ENCODE measurements at places on chromosomes 1 and 21.

GRCh38 chr21:18499761-18500376 is 96.3 kb upstream of the TMPRSS15 start:
- DNase-seq: peak; percentile 69

DNA sequence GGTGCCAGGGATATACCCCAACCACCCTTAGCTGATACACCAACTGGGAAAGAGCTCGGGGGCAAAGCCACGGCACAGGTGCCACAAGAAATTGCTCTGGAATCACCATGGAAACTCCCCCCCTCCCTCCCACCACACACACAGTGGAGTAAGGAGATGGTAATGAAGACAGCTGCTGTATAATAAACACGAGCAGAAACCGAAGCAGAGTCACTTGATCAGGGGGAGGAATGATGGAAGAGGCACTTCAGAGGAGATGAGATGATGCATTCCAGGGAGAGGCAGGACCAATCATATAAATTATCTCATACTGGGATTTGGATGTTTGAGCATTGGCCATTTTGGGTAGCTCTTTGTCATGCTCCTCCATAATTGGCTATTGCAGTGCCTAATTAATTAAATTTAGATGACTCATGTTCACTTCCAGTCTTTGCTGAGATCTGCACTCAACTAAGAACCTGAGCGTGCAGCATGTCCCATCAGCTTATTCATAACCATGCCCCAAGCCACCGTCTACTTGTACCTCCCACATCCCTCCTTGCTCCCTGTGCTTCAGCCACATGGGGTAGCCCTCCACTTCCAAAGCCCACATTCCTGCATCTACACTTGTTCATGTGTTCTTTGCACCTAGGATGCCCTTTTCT is 189.5 kb downstream of the ZSCAN20 start:
- DNase-seq: no peak

DNA sequence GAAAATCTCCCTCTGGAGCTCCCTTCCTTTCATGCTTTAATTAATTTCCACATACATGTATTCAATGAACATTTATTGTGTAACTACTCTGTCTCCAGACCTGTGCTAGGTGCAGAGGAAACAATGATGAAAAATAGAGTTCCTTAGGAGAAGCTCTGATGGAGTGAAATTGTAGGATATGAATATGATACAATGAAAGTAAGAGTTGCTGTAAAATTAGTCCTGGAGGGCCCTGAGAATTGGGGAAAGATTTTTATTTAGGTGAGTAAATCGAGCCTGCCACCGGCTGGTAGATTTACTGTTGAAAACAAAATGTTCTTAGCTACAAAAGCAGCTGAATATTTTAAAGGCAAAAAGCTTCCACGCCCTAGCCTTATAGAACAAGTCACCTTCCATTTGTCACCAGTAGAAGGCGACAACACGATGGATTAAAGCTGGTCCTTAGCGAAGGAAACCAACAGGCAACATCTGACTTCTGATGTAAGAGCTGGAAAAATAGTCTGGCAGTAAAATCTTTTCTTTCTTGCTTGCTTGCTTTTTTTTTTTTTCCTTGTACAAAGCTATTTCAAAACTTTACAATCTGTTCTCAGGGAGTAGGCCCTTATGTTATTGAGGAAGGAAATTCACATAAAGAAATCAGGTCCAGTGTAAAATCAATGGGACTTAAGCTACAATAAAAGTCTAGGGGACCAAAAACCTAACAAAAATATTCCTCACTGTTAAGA is 82.0 kb upstream of the ROR1 start:
- DNase-seq: peak; percentile 47

DNA sequence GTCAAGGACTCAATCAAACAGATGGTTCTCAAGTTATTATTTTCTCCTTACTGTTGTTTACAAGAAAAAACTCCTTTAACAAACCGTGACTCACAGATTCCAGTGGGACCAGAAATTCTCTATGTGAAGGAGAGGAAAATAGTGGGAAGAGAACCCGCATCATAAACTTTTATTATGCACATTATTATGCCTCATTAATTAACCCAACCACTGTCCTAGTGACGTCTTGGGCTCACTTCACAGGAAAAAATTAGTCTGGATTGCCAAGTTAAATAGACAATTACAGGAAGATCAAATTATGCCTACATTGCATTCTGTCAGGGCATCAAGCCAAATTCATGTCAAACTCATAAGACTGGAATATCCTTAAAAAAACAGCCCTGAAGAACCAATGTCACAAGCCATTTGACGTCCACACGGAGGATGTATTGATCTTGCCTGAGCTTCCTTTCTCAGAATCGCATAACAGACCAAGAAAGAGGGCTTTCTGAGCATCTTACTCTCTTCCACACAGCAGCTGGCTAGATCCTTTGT is 347.8 kb downstream of the DUSP10 start:
- DNase-seq: no peak

DNA sequence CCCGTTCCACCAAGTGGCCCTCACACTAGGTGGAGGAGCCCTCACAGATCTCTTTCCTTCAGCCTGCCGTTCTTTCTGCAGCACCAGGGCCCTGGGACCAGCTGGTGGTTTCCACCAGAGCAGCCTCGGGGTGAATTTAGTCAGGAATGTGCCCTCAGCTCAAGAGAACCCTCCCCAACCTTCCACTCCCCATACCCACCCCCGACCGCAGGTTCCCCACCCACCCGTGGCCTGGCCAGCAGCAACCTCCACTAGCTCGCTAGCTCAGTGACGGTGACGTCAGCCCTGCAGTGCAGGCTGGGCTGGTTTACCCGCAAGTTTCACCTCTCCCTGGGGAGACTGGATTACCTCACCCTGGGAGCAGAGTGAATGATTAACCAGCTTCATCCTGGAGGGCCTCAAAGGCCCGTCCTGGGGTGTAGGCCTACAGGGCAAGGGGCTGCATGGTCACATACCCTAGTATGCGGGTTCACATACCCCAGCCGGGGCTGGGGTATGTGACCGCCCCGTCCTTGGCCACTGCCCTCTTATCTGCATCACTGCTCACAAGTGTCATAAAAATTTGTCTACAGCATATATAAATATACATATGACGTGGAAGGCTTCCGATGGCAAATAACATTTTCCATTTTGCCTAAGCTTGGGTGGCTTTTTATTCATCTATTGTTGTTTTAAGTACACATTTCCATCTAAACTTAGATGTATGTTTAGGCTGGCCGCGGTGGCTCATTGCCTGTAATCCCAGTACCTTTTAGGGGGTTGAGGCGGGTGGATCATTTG is 24.5 kb downstream of the ELF3 start:
- peak; percentile 55 for DNase-seq

GRCh38 chr1:45205011-45205909 is 1.1 kb downstream of the ZSWIM5 start:
- DNase-seq: peak; percentile 75

DNA sequence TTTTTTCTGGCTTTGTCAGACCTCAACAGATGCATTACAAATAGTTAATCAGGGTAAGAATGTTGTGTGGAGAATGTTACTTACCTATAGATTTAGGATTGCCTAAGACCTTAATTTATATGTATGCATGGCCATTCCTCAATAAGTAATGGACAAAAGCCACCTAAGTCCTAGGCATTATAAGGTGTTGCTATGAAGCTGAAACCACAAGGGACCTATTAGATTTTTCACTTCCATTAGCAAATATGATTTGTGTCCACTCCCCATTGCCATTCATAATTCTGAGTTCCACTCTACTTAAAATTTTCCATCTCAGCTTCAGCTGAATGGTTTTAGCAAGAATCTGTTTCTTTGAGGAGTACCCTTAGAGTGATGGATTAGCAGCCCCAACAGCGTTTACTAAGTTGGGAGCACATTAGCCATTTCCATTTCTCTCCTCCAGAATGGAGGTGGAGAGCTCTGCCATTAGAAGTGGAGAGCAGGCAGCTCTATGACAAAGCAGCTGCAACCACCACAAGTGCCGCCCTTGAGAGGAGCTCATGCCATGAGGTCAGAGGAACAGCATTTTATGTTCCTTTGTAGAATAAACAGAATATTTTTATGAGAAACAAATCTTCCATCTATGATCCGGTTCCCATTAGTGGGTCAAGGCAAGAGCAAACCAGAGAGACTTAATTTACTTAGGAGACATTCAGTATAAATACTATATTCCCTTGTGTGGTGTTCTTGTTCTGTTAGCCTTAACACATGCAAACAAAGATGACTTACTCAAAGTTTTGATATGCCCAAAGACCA is 28.9 kb upstream of the C1orf87 start:
- no peak for DNase-seq

DNA sequence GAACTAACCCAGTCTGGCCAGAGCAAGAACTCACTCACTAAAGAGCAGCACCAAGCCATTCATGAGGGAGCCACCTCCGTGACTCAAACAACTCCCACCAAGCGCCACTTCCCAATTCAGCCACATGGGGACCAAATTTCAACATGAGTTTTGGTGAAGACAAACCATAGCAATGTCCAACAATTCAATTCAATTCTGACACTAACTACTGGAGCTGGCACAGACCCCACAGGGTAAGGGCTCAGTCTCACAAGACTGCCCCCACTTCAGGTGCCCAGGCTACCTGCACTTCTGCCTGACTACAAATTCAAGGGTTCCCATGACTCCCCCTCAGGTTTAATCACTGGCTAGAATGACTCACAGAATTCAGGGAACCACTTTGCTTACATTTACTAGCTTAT is 48.8 kb upstream of the RAP1A start:
- peak; percentile 4 for DNase-seq

GRCh38 chr1:16406868-16407267 is 30.4 kb downstream of the SPATA21 start:
- DNase-seq: no peak

DNA sequence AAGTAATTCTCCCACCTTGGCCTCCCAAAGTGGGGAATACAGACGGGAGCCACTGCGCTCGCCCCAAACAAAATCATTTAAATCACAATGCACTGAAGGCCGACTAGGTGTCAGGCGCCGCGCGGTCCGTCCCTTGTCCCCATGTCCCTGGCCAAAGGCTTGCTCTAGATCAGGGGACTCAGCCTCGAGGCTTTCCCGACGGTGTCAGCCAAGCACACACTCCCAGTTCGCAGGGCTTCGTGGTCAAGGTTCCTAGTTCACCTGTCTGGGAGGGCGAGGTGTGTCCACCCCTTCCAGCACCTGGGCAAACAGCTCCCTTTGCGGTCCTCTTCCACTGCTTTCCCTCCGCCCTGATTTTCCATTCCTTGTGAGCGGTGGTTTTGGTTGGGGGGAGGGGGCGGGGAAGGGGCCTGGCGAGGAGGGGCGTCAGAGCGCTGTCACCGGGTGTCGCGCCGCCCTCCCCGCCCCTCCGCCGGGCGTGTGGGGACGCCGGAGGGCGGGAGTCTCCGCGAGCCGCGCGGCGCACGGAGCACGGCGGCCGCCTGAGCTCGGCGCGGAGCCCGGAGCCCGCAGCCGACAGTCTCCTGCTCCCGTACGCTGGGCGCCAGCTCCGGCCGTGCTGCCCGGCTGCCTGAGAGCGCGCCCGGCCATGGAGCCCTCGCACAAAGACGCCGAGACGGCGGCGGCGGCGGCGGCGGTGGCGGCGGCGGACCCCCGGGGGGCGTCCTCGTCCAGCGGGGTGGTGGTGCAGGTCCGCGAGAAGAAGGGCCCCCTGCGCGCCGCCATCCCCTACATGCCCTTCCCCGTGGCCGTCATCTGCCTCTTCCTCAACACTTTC is at the start of gene STUM:
Gene STUM (plus strand): TSS at position 509 of the 838 bp plus-strand sequence. CDS start 141 bp downstream, at position 650.
- peak; percentile 66 for DNase-seq

- DNase-seq: no peak
These were observed 71.1 kb downstream of the SKI start for GRCh38 chr1:2299131-2299627.

GRCh38 chr1:177048314-177049069 is 116.0 kb downstream of the ASTN1 start:
- no peak for DNase-seq

GRCh38 chr21:45172420-45172819 is 98.0 kb downstream of the ADARB1 start:
- DNase-seq: no peak

- DNase-seq: peak; percentile 39
These were observed 565 bp downstream of the WLS start for GRCh38 chr1:68231627-68232288.

- no peak for DNase-seq
These were observed 61.6 kb downstream of the PTGS2 start for GRCh38 chr1:186618401-186619170.

GRCh38 chr1:914131-914890 is 9.4 kb upstream of the SAMD11 start:
- no peak for DNase-seq
